Right lobe of liver (tissue), 6 donors: ENCODE measurements at places on chromosomes 6 and 20. TPM values are rescaled to one million over a fixed set of nuclear protein-coding genes. Genes with fewer than 3 reads are reported as not detected.

GRCh38 chr20:35156978-35157377 lies 9.8 kb upstream of the EDEM2 start:
- DNase-seq: no peak

- no peak for DNase-seq
Measured at GRCh38 chr6:161279677-161280415, 6.0 kb upstream of the AGPAT4 start.

DNA sequence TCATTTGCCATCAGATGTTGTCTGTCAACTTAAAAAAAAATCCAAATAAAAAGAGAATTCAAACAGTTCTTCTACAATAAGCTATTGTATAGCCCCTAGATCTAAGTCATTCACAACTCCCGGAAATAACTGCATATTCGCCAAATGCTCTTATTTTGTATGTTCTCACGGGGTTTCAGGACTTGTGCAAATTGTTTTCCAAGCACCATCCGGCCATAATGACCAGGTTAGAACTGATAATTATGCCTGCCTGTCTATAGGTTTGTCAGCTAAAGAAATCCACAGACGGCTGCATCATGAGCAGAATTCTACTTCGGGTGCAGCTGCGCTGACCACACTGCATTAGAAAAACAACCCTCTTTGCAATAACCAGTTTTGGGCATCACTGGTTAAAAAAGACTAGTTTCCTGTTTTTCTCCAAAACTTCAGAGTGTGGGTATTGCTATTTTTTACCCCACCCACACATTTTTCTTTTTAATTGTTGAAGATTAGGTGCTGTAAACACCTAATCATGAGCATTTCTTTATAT lies 87.7 kb downstream of the HIVEP2 start:
- DNase-seq: no peak

Gene CASS4
- total RNA-seq: 1.7 TPM

Gene PRND
- total RNA-seq: not detected
